ENCODE measurements at places on chromosomes 1 and 21.

DNA sequence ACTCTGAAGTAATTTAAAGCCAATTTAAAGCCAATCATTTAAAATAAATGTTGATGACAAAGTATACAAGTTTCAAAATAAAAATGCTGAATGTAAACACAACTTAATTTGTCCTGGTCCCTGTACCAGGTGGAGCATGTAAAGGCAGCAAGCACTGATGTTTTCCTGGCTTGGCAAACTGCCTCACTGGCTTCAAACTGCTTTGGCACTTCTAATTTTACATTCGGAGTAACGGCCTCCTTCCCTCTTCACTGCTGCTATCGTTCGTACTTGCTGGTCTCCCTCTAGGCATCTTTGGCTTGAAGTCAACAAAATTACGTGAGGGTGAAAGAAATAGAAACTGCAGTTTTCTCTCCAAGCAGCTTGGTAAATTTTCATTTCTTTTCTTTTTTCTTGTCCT lies 287.9 kb downstream of the LTN1 start:
- DNase-seq = no peak

- DNase-seq = no peak
Observed at GRCh38 chr21:42596657-42597056, 56.8 kb upstream of the PDE9A start.

- DNase-seq = no peak
Observed at GRCh38 chr1:102967786-102968185, 140.5 kb downstream of the COL11A1 start.

- DNase-seq = no peak
Observed at GRCh38 chr1:68230901-68231626, 1.3 kb downstream of the WLS start.

- DNase-seq = no peak
Observed at GRCh38 chr1:75172556-75172955, 38.4 kb downstream of the LHX8 start.

Measured in NCI-H1930 (cell line).